ENCODE measurements at places on chromosomes 3 and 15.
A peak's percentile ranks its signal among the peaks of the same experiment; 100 is the strongest.

- no peak for DNase-seq
These were observed 181.5 kb upstream of the LMCD1 start for GRCh38 chr3:8319935-8320634.

- no peak for DNase-seq
These were observed 78.3 kb downstream of the TFRC start for GRCh38 chr3:196003611-196004010.

DNA sequence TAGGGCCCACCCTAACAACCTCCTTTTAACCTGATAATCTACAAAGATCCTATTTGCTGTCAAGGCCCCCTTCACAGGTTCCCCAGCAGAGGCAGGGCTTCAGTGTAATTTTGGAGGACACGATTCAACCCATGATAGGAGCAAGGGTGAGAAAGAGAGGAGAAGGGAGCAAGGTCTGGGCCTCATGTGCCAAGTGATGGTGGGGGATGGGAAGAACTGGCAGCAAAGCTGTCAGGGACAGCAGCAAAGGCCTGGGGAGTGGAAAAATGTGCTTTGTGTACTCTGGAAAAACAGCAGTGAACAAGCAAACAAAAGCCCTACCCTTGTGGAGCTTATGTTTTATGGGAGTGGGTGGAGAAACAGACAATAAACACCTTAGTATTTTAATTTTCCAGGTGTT, 2.7 kb upstream of the GALNT15 start:
- DNase-seq = no peak

- no peak for DNase-seq
These were observed 4.7 kb downstream of the ABHD5 start for GRCh38 chr3:43695443-43695842.

DNA sequence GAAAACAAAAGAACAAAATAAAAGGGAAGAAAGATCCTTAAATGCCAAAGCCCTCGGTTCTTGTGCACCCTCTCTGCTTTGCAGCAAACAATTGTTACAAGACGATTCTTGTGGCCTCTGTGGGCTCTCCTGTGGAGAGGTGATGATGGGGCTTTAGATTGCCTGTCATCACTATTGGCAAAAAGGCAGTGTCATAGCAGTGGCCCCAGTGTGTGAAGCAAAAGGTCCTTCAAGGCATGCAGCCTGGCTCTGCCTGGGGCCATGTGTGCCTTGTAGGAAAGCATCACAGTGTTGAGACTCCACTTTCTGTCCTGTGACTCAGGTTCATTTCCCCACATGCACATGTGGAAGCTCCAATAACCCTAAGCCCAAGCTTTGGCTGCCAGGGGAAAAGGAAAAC, 43.7 kb downstream of the POC1A start:
- DNase-seq = no peak

- DNase-seq = no peak
These were observed 16.0 kb downstream of the GPR176 start for GRCh38 chr15:39904115-39904514.

GRCh38 chr3:50395070-50395860, 35.9 kb upstream of the TMEM115 start:
- no peak for DNase-seq

GRCh38 chr15:48427479-48427878, 96.2 kb downstream of the DUT start:
- DNase-seq = no peak

GRCh38 chr3:38019658-38020341, 9.6 kb downstream of the PLCD1 start:
- DNase-seq = no peak

- DNase-seq = no peak
These were observed 3.4 kb downstream of the FYCO1 start for GRCh38 chr3:45992133-45992729.

DNA sequence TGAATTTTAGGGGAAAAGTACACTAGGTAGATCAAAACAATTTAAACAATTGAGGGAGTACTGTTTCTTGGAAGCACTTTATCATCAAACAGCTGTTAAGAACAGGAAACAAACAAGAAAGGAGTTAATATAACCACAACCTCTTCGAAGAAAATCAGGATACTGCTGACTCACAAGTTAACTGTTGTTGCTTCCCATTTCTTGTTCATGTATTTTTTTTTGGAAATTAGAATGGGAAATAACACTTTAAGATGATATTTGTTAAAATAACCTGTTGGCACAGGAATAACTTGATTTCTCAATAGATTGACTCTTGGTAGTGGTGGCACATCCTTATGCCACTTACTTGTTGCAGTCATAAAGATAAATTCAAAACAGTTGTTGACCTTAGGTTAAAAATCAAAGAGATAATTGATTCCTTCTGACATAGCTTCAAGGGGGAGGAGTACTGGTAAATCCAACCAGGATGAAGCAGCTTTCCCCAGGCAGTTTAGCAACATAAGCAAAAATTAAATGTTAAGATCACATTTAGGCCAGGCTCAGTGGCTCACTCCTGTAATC, 3.3 kb downstream of the BNIP2 start:
- no peak for DNase-seq

DNA sequence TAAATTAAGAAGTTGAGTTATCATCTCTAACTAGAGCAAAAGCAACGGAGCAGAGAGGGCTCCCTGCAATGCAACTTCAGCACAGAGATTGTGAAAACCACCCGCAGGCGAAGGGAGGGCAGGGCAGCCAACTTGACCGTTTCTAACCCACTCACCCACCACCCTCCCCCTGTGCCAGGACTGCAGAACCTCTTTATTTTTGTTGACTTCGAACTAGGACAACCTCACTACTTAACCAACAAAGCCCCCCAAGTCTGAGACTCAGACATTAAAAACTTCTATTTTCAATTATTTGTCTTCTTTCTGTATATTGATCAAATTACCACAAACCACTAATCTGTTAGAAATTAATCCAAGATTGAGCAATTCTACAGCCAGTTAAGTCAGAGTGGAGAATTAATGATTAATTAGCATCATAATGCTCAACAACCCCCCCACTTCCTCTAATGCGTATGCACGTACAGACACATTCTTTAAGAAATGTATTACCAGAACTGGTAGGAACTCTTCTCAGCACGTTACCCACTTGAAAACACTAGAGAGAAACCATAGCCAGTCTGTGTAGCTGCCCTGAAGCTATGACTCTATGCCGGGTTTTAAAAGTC, 2.0 kb downstream of the MGLL start:
- DNase-seq = no peak

DNA sequence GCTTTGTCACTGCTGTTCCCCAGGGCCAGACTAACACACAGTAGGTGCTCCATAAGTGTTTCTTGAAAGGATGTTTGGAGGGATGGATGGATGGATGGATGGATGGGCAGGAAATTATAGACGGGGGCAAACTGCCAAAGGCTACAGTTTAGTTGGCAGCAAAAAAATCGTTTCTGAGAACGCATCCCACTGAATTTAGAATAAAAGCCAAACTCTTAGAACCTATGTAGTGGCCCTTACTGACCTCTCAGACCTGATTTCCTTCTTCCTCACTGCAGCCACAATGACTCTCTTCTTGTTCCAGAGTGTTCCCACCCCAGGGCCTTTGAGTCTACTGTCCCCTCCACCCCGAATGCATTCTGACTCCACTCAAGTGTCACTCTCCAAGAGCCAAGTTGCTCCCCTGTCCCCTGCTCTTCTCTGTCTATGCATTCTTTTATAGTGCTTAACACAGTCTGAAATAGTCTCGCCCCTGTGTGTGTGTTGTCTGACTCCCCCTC, 5.2 kb upstream of the GATA2 start:
- DNase-seq = no peak

- no peak for DNase-seq
These were observed 45.3 kb upstream of the MAGEF1 start for GRCh38 chr3:184757022-184757651.

DNA sequence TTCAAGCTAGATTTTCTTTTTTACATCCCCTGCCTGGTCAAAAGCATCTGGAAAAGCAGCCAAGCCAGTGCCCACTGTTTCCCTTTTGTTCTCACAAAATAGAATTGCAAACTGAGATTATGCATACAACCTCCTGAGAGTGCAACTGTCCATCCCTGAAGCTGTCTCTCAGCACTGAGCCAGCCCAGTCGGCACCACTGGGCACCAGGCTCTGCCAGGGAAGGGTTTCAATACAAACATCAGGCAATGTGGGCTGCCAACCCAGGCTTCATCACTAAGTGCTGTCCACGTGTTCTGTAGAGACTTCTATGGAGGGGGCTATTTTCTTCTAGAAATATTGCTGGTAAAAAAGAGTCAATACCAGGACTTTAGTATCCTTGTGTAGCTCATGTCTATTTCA, 356.3 kb upstream of the TBL1XR1 start:
- DNase-seq = no peak

DNA sequence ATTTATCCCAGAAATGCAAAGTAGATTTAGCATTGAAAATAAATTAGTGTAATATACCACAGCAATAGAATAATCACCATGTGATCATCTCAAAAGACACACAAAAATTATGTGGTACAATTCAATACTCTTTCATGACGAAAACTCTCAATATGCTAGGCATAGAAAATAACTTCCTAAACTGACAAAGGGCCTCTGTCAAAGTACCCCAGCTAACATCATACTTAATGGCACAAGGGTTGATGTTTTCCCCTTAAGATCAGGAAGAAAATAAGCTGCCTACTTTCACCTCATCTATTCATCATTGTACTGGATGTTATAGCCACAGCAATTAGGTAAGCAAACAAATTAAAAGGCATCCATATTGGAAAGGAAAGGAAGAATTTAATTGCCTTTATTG, 22.7 kb upstream of the NIPA2 start:
- DNase-seq = no peak

DNA sequence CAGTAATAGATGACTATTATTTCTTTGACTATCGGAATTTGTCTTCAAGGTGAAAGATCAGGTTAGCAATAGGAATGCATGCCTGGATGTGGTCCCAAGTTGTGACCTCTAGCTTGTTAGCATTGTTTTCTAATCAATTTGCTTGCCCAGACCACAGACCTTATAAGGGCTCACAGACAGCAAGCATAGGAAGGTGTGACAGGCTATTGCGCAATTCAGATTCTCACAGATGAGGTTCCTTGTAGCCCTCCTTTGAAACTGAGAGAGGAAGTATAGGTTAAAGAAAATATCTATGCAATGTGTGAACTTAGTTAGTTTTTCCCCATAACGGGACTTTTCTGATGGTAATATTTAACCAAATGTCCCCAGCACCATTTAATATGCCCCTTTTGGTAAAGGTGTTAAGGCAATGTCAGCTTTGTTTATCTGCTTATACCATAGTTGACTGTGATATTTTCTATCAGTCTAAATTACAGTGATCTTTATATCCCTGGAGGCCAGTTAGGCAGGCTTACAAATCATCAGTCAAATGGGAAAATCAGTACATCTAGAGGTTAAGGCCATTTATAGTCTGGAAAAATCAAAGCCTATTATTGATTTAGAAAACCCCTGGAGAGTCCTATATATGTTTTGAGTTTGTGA, 168.1 kb upstream of the MBNL1 start:
- DNase-seq = no peak

- DNase-seq = peak; percentile 44
These were observed 76.7 kb upstream of the VGLL4 start for GRCh38 chr3:11720304-11720898.

- DNase-seq = no peak
These were observed 199.6 kb upstream of the LYSMD4 start for GRCh38 chr15:99932676-99933402.

- no peak for DNase-seq
These were observed 278.5 kb upstream of the RASGRP1 start for GRCh38 chr15:38843051-38843501.

DNA sequence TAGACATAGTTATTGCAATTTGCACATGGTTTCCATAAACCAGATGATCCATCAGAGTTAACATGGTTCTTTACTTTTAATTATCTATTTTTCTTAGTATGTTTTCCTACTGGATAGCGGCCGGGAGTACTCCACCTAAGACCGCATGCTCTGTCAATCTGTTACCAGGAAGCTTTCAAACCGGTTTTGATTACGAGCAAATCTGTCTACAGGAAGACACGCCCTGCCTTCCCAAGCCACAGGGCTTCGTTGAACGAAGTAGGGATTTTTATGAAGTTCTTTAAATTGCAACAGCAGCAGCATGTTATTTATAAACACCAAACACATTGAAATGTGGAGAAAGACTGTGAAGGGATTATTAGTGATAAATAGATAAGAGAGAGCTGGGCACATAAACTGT, 283.3 kb upstream of the ROBO2 start:
- DNase-seq = no peak

DNA sequence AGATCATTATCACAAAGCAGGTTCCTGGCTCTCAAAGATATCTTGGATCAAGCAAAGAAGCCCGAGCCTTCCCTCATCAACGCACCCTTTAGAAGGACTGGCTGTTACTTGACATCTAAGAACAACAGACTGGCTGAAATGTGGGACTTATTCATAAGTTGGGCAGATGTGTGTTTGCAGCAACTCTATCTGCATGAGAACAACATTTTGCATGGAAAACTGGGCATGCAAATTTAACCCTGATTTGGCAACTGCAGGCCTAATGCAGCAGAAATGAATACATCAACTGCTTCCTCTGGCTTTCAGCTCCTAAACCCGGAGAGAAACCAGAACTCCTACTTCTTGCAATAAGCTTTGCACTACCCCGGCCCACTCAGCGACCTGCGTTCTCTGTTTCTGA, 35.0 kb upstream of the FOXP1 start:
- DNase-seq = no peak

DNA sequence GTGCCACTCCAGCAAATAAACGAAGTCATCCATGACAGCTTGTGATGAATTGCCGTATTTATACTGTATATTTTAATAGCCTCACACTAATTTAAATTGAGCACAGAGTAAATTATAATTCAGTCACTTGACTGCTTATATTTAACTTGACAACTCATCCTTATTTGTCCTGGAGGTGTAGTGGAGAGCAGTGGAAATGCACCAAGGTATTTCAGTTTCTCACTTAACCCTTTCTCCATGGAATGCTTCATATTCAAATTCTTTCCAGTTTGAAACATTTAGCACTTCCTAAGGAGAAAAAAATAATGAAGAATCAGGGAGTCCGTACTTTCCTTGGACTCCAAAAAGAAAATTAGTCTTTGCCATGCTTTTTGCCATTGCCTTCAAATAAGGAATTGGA, 99.0 kb downstream of the MAP2K5 start:
- DNase-seq = no peak

DNA sequence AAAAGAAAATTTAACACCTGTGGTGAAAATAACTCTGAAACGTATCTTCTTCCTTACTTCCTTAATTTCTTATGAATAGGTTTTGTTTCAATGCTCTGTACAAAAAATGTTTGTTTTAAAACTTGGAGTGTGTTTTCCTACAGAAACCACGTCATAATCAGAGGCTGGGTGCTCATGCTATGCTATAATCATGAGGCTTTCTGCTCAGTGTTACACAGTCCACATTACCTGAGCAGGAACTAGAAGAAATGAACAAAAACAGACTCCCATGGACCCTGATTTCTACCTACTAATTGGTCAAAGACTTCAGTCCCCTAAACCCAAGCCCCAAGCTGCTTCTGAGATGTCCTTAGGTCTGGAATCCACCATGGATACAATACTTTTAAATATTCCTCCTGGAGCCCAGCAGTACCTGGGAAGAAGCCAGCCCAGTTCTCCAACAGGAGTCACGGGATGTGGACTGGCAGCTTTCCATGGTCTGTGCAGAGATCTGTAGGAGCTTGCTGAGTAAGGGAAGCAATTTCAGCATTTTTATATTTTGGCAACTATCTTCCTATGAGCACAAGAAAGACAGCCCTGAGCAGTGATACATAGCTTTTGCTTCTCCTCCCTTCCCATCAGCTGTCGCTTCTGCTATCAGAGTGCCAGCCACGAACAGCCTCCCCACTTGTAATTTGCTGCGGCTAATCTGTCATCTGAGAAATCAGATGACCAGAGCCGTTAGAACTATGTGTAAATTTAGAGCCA, 65.6 kb downstream of the WDR72 start:
- DNase-seq = no peak

- no peak for DNase-seq
These were observed 55.4 kb downstream of the EOMES start for GRCh38 chr3:27666708-27667107.

Data from stimulated activated CD4-positive, alpha-beta T cell treated with anti-CD3 and anti-CD28 coated beads, TNF-alpha, amount 100 ng/mL, for 24 hours (primary cell).